Activated CD4-positive, alpha-beta T cell treated with anti-CD3 and anti-CD28 coated beads, Interleukin-2, amount 10 ng/mL, durations not matched to agents 7 days and 5 days (primary cell): ENCODE measurements at places on chromosomes 11 and 22. TPM values are rescaled to one million over a fixed set of nuclear protein-coding genes. Genes with fewer than 3 reads are reported as not detected.
A peak's percentile ranks its signal among the peaks of the same experiment; 100 is the strongest.

BRMS1 gene
- total RNA-seq: 48.0 TPM

KCNE3 gene
- not detected for total RNA-seq

KDM4E gene
- not detected for total RNA-seq

PRRG4 gene
- total RNA-seq: 0.25 TPM

GRCh38 chr11:93017821-93018690 lies 48.6 kb downstream of the MTNR1B start:
- H3K36me3 ChIP-seq: no peaks in the 10 kb centered on the region
- peaks cover 7% of the 10 kb centered on the region for H3K27me3 ChIP-seq
- H3K4me1 ChIP-seq: no peaks in the 10 kb centered on the region
- no peak overlapping the region for H3K4me3 ChIP-seq
- DNase-seq: no peak

- peak overlapping the region; percentile 60 for H3K27ac ChIP-seq
- H3K27me3 ChIP-seq: no peaks in the 10 kb centered on the region
- no peaks in the 10 kb centered on the region for H3K4me1 ChIP-seq
- H3K36me3 ChIP-seq: peaks cover 10% of the 10 kb centered on the region
- no peak for DNase-seq
These were observed 23.9 kb upstream of the CYP2D6 start for GRCh38 chr22:42154293-42155052.

DNA sequence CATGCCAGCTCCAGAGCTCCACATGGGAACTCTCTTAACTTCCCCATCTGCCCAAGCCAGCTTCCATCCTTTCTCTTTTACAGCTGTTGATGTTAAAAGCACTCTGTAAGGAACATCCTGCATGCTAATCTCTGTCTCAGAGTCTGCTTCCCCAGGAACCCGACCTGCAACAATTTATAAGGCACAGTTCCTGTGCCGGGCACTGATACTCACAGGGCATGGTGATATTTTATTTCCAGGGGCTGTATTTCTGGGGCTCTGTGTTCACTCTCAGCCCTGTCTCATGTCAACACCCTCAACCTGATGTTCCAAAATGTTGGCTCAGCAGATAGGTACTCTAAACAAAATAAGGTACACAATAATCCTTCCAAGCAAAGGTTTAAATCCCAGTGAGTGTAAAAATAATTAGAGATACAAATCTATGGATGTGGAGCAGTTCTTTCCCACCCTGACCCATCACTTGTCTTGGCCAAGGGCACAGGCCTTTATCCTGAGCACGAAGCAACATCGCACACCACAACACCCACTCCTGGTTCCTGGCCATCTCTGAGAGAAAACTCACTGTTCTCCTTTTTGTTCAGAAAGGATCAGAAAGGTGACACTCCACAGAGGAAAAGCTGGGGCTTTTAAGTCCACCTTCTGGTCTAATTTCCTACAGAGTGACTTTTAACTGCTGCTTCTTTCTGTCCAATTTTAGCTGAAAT lies 44.8 kb upstream of the C11orf87 start:
- no peaks in the 10 kb centered on the region for H3K4me1 ChIP-seq
- no peak overlapping the region for H3K4me3 ChIP-seq
- no peak for DNase-seq
- no peak overlapping the region for H3K27ac ChIP-seq

GRCh38 chr11:36278531-36279282 lies 10.5 kb downstream of the COMMD9 start:
- H3K27ac ChIP-seq: no peak overlapping the region
- no peak overlapping the region for H3K4me3 ChIP-seq
- peaks cover 2% of the 10 kb centered on the region for H3K36me3 ChIP-seq
- H3K4me1 ChIP-seq: no peaks in the 10 kb centered on the region

- no peaks in the 10 kb centered on the region for H3K4me1 ChIP-seq
- H3K36me3 ChIP-seq: no peaks in the 10 kb centered on the region
- DNase-seq: no peak
- H3K27me3 ChIP-seq: no peaks in the 10 kb centered on the region
- H3K27ac ChIP-seq: no peak overlapping the region
These were observed 193.3 kb downstream of the CEP164 start for GRCh38 chr11:117520966-117521365.

DNA sequence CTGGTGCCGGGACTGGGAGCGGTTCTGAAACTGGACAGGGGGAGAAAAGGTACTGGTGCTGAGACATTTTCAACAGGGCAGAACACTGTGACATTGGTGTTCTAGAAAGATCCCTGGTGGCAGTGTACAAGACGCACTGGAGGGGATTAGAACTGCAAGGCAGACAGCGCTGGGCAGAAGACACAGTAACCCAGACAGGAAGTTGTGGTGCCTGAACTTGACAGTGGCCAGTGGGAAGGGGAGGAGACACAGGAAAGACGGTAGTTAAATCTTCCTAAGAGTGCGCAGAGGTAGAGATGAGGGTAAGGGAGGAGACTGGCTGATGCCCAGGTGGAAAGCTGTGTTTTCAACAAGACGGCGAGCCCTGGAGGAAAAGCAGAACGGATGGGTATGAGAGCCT lies 24.5 kb downstream of the FAM227A start:
- DNase-seq: peak; percentile 34
- no peaks in the 10 kb centered on the region for H3K36me3 ChIP-seq
- H3K27ac ChIP-seq: peak overlapping the region; percentile 54
- H3K27me3 ChIP-seq: peaks cover 6% of the 10 kb centered on the region
- peaks cover 17% of the 10 kb centered on the region for H3K4me1 ChIP-seq
- peak overlapping the region; percentile 4 for H3K4me3 ChIP-seq

DNA sequence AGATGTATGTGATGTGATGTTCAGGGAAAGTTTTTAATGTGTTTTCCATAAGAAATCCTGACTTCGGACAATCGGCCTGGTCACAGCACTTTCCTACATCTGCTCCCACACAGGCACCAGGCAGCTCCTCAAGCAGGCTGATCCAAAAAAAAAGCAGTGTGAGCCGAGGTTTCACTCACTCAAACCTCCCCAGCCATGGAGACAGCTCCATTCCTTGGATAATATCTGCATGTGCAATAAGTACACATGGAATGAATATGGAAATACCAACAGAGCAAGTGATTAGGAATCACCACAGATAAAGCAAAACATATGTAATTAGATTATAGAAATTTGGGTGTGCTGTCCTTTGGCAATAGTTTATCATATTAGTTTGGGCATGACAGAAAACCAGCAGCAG lies 88.8 kb upstream of the API5 start:
- DNase-seq: no peak
- no peaks in the 10 kb centered on the region for H3K27me3 ChIP-seq
- H3K4me3 ChIP-seq: no peak overlapping the region
- no peaks in the 10 kb centered on the region for H3K4me1 ChIP-seq

DNA sequence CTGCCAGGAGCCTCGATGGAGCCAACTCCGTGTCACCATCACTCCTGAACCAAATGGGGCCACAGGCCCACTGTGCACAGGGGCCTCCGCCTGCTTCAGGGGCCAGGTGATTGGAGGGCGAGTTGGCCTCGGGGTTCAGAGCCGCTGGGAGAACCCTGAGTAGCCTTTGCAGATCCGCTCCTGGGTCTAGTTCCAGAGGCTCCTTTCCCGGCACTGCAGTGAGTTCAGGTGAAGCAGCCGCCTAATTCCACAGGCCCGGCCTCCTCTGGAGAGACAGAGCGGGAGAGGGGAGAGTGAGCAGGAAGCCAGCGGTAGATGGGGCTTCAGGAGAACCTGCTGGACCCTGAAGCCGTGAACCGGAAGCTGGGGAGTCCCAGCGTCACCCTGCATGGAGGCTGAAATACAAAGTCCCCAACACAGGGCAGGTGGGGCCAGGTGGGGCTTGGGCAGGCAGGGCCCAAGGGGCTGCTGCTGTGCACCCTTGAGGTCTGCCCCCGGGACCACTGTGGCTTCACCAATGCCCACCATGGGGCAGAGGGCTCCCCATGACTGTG lies 22.5 kb downstream of the DRD4 start:
- no peak overlapping the region for H3K27ac ChIP-seq
- DNase-seq: no peak
- H3K27me3 ChIP-seq: no peaks in the 10 kb centered on the region
- H3K36me3 ChIP-seq: peaks cover 5% of the 10 kb centered on the region
- no peak overlapping the region for H3K4me3 ChIP-seq

GRCh38 chr11:130782361-130783222 lies 133.7 kb downstream of the SNX19 start:
- H3K27me3 ChIP-seq: peaks cover 4% of the 10 kb centered on the region
- no peaks in the 10 kb centered on the region for H3K4me1 ChIP-seq
- H3K36me3 ChIP-seq: no peaks in the 10 kb centered on the region
- no peak overlapping the region for H3K4me3 ChIP-seq

DNA sequence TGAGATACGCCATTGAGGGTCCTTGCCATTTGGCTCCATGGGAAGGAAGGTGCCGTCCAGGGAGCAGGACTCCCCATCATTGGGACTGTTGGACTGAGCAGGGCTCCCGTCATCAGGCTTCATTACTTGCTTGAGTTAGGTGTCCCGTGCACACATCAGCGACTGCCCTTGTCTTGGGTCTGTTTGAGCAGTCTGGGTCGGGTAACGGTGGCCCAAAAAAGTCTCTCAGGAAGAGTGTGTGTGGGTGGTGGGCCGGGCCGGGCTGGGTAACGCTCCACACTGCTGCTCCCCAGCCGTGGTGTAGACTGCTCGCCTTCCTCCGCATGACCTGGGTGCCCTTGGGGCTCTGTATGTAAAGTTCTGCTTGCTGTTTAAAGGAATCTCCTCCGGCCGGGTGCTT lies 293.5 kb downstream of the TBC1D22A start:
- H3K4me1 ChIP-seq: peaks cover 13% of the 10 kb centered on the region
- H3K27ac ChIP-seq: no peak overlapping the region
- no peaks in the 10 kb centered on the region for H3K36me3 ChIP-seq
- no peaks in the 10 kb centered on the region for H3K27me3 ChIP-seq
- no peak for DNase-seq

DNA sequence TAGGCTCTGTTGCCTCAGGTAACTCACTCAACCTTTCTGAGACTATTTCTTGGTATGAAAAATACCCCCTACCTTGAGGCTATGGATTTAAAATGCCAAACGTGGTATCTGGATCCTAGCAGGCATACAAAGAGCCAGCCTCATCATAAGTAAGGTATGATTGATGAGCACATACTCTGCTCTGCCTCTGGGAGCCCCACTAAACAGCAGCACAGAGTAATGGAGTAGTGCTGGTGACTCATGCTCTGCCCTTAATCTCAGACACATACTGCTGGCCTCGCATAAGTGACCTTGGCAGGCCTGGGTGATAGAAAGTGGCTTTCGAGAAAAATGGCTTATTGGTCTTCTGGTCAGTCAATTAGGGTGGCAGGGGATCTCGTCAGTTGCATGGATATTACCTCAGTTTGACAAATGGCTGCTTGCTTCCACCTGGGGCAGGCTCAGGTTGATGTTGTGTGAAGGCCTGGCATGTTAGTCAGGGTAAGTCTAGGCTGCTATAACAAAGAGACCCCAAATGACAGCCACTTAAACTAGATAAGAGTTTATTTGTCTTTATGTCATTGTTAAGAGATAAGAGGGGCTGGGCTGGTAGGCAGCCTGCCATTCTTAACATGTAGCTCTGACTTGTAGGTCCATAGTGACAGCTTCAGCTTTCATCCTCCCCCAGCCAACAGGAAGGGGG lies 15.2 kb upstream of the SLC6A5 start:
- no peaks in the 10 kb centered on the region for H3K4me1 ChIP-seq
- H3K4me3 ChIP-seq: no peak overlapping the region
- no peaks in the 10 kb centered on the region for H3K36me3 ChIP-seq
- DNase-seq: no peak
- H3K27me3 ChIP-seq: peaks cover 2% of the 10 kb centered on the region

GRCh38 chr11:128688896-128689546 lies 4.9 kb upstream of the FLI1 start:
- peaks cover 4% of the 10 kb centered on the region for H3K36me3 ChIP-seq
- H3K27me3 ChIP-seq: peaks cover 75% of the 10 kb centered on the region
- no peak for DNase-seq
- no peak overlapping the region for H3K27ac ChIP-seq
- H3K4me3 ChIP-seq: no peak overlapping the region

DNA sequence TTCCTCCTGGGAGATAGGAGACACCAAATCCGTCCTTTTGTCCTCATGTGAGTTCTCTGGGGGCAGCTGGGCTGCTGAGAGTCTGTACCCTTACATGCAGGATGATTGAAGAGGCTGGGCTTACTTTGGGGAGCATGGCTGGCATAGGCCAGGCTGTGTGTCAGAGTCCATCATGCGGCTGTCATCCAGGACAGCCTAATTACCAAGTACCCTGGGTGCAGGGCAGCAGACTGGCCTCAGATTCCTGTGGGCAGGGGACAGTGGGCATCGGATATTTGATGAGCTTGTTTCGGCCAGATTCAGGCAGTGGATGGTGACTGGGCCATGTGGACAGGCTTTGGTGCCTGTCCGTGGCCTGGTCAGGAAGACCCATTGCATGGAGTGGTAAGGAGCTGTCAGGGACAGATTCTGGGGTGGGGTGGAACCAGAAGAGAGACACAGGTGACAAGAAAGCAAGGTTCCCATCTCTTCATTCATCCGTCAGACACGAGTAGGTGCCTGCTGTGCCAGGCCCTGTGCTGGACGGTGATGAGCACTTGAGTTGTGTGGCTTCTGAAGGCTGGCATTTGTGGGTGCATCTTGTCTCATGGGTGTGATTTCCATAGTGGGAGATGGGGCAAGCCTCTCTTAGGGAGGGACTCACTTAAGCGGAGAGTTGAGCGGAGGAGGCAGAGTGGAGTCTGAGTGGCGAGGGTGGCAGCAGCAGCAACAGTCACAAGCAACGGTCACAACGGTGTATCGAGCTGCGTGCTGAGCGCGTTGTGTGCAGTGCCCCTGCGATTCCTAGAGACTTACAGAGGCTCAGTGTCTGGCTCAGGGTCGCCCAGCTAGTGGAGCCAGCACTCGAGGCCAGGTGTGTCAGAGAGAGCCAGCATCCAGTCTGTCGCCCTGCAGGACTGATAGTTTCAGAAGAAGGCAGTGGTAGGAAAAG lies 48.7 kb downstream of the TBC1D22A start:
- no peak overlapping the region for H3K4me3 ChIP-seq
- peaks cover 20% of the 10 kb centered on the region for H3K36me3 ChIP-seq
- no peak for DNase-seq
- H3K27me3 ChIP-seq: no peaks in the 10 kb centered on the region

GRCh38 chr11:85709941-85710702 lies 24.1 kb upstream of the CCDC89 start:
- no peak overlapping the region for H3K27ac ChIP-seq
- H3K4me1 ChIP-seq: peaks cover 5% of the 10 kb centered on the region
- no peak overlapping the region for H3K4me3 ChIP-seq
- H3K36me3 ChIP-seq: peaks cover 25% of the 10 kb centered on the region

GRCh38 chr11:59267196-59267595 lies 54.5 kb upstream of the MPEG1 start:
- no peaks in the 10 kb centered on the region for H3K27me3 ChIP-seq
- H3K27ac ChIP-seq: no peak overlapping the region
- no peak overlapping the region for H3K4me3 ChIP-seq
- DNase-seq: no peak

DNA sequence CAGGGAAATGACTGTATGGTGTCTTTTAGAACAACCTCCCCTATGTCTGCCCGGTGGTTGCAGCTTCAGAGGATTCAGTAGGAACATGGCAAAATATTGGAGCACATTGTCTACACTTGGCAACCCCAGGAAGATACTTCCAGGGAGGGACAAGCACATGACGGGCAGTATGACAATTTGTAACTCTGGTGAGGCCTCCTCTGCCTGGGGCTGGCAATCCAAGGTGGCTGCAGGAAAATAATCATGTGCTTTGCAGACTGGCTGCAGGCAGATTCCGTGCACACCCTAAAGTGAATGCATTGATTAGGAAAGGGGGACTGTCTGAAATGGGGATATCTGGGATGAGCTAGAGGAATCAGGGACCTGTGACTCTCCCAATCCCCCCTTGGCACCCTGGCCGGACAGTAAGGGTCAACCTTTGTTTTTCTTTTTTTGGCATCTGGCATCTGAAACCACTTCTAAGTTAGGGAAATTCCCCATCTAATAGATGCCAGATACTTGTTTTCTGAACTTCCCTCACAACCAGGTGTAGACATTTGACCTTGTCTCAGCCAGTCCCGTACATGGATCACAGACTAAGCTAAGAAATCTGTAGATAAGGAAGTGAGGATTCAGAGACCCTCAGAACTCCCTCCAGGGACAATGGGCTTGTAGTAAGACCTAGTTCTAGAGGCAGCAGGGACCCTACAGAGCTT lies 10.5 kb upstream of the PHOX2A start:
- no peaks in the 10 kb centered on the region for H3K4me1 ChIP-seq
- H3K27me3 ChIP-seq: peaks cover 14% of the 10 kb centered on the region
- H3K27ac ChIP-seq: no peak overlapping the region
